ENCODE measurements at places on chromosomes 2 and 18.

DNA sequence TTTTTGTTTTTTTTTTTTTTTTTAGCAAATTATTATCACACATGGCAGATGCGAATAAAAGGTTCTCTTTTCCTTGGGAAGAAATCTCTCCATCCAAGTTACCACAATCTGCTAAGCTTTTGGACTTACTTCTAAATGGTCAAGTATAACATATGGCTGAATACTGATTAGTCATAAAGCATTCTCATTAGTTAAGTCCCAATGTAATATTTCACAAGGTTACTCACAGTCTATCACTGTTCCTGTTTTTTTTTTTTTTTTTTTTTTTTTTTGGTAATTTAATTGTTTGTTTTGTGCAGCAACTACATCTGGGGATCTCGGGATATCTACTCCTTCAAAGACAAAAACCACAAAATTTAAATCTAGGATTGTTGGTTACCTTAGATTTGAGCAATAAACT lies 771.7 kb downstream of the CPS1 start:
- DNase-seq = no peak

DNA sequence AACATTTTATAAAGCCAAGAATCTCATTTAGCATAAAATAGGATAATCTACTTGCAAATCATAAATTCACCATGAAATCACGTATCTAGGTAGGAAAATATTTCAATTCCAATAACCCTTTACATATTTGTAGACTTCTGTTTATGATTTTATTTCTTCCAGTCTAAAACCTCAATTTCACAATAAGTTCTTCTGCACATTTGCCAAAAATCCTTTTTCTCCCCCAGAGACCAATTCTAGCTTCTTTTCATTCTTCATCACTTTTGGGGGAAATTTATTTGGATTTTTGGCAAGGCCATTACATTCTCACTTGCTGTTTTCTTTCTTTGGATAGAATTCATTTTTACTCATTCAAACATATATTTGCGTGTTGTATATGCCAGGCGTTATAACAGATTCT lies 86.8 kb downstream of the SPRED2 start:
- DNase-seq = no peak

- DNase-seq = peak; percentile 56
Measured at GRCh38 chr2:164839914-164840457, 1.6 kb downstream of the COBLL1 start.

- DNase-seq = peak; percentile 14
Measured at GRCh38 chr2:215749092-215749957, 264.0 kb downstream of the MREG start.

GRCh38 chr2:189016311-189016861 lies 42.2 kb downstream of the COL3A1 start:
- DNase-seq = no peak

GRCh38 chr2:223095207-223095606 lies 43.2 kb downstream of the KCNE4 start:
- no peak for DNase-seq

DNA sequence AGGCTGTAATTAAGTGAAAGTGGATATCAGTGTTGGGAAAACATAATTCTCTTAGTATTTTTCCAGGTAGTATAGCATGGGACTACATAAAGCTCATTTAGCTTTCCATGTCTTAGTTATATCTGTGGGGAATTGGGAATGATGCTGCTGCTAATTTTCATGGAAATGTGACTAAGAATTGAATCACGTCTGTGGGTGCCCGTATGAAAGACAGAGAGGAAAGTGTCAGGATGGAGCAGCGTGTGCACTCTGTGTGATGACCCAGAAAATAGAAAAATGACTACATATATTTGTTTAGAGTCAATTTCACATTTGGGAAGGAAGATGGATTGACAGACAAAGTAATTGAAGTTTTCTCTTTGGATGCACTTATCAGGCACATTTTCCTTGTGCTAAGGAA lies 212.1 kb downstream of the PTPRM start:
- no peak for DNase-seq

DNA sequence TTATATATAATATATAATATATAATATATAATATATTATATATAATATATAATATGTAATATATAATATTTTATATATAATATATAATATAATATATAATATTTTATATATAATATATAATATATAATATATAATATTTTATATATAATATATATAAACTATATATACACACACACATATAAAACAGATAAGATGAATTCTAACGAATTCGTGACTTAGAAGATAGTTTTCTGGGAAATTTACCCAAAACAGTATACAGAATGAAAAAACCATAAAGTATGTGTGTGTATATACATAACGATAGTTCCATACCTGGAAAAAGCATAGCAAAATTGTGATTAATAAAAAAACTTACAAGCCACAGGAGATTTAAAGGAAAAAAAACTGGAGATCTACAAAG lies 80.6 kb downstream of the THADA start:
- DNase-seq = no peak

DNA sequence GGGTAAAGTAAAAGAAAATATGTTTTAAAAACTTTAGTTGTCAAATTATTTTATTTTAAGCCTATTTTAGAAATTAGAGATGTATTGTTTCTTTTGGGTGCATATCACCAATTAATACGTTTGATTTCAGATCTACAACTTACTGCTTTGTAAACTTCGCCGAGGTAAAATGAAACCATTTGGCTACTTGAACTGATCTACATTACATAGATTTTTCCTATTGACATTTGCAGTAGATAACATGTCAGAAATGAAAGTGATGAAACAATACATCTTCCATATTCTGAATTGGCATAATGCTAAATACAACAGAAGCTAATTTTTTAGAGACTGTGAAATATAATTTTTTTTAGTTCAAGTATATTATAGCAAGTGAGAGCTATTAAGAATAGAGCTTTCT lies 39.5 kb downstream of the GLS start:
- no peak for DNase-seq

GRCh38 chr2:217836901-217837491 lies 165.8 kb downstream of the TNS1 start:
- DNase-seq = peak; percentile 60

DNA sequence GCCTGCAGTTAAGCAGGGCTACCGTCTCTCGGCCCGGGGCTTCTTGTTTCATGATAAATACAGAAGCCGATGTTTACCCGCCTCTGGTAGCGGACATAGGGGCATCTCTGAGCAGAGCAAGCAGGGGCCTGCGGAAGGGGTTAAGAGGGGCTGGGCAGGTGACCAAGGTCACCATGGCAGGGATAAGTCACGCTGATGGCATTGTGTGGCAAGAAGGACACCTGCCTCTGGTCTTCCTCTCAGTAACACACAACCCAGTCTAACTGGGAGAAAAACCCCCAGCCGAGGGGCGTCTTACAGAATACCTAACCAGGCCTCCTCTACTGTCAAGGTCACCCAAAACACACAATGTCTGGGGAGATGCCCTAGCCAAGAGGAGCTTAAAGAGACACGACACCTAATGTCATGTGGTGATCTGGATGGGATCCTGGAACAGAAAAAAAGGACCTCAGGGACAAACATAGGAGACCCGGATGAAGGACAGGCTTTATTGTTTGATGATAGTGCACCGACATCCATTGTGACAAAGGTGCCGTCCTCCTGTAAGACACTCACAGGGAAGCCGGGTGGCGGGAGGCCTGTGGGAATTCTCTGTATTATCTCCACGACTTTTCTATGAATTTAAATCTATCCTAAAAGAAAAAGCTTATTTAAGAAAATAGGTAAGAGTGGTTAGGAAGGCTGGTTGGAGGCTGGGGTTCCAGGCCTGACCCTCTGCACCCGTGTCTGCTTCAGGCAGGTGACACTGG lies 24.8 kb downstream of the SH3BP4 start:
- no peak for DNase-seq

GRCh38 chr18:57275111-57275510 lies 77.2 kb upstream of the ST8SIA3 start:
- no peak for DNase-seq

- DNase-seq = no peak
Measured at GRCh38 chr18:27428120-27428519, 243.0 kb upstream of the CHST9 start.

GRCh38 chr2:127769587-127769986 lies 41.4 kb downstream of the WDR33 start:
- no peak for DNase-seq

DNA sequence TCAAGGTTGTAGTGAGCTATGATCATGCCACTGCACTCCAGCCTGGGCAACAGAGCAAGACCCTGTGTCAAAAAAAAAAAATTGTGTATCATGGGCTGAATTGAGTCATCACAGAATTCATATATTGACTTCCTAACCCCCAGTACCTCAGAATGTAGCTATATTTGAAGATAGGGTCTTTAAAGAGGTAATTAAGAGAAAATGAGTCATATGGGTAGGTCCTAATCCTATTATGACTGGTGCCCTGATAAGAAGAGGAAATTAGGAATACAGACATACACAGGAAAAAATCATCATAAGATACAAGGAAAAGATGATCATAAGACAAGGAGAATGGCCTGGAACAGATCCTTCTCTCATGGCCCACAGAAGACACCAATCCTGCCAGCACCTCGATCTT lies 466.4 kb upstream of the ACVR2A start:
- no peak for DNase-seq

GRCh38 chr2:72139874-72140620 lies 7.6 kb downstream of the CYP26B1 start:
- DNase-seq = no peak

DNA sequence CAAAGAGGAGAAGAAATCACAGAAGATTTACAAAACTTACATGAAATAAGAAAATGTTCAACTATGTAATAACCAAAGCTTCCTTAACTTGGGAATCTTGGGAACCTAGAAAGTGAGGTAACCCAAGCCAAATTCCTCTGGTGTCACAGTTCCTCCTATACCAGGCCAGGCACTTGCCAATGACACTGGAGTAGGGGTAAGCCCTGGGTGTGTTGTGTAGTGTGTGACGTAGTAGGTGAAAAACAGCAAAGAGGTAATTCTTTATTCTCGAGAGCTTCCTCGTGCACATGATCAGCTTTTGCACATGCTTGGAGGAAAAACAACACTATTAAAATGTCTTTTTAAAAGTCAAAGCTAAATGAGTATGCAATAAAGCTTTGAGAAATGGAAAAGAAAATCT lies 118.0 kb downstream of the METTL8 start:
- DNase-seq = no peak

DNA sequence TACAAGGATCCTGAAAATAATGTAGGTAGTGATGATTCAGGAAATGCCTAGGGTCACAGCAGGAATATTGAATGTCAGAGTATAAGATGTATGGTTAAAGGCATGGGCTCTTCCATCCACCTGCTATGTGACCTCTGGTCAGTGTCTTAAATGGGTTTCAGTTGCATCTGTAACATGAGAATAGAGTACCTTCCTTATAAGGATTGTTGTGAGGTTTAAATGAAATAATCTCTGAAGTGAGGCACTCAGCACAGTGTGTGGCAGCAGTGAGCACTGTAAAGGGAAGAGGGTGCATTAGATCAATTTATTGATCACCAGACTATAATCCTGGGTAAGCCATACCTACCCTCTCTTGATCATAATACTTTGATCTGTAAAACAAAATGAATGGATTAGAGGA lies 319.1 kb downstream of the SLC4A3 start:
- DNase-seq = no peak

GRCh38 chr2:151824886-151825285 lies 3.3 kb downstream of the ARL5A start:
- no peak for DNase-seq

DNA sequence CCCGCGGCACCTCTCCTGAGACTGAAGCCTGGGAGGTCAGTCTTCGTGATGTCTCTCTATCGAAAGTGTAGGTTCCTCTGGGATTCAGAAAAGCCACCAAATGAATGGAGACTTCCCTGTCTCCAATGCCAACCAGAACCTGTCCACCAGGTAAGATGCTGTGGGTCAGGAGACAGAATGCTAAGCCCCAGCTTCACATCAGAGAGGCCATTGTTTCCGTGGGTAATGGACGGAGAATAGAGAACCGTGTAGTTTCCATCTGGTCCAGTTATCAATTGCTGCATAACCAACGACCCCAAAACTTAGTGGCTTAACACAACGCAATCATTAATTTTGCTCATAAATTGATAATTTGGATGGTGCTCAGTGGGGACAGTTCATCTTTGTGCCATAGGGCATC lies 93.5 kb downstream of the DDX1 start:
- DNase-seq = no peak

GRCh38 chr18:25282282-25282681 lies 69.7 kb downstream of the ZNF521 start:
- no peak for DNase-seq

GRCh38 chr2:99159594-99159993 lies 4.8 kb downstream of the LIPT1 start:
- DNase-seq = no peak

GRCh38 chr2:169203952-169204351 lies 134.6 kb downstream of the DHRS9 start:
- no peak for DNase-seq

DNA sequence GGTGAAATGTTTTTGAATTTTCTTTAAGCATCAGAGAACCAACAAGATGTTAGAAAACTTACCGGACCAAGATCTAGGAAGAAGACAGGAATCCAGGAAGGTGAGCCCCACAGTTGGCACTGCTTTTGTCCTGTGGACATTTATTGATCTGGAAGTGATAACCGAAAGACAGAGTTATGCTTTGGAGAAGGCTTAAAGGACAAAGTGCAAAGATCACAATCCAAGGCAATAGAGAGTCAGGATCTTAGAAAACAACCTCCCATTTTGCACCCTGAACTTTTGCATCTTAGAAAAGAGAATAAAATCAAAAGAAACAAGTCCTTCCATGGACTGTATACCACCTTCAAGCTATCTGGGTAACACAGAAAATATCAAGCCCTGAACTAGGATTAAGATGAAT lies 129.4 kb upstream of the SRD5A2 start:
- no peak for DNase-seq

Measured in HT-29 (cell line).